ENCODE measurements at places on chromosomes 4 and X.

- DNase-seq = no peak
Observed at GRCh38 chr4:109072595-109072994, 229.9 kb downstream of the COL25A1 start.

DNA sequence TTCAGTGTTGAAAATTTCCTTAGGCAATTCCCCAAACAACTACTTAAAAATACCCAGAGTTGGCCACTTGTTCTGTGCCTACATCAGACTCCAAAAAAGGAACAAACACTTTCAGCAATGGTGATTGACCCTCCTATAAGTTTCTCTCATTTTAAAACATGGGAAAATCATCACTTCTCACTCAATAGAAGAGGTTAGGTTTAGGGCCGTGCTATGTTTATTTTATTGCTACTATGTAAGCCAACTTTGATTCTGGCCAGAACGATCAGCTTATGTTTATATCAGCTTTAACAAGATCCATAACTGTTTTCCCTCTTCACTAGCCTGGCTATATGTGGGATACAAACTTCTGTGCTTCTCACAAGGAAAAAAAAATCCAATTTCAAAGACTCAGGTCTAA is 133.1 kb downstream of the MTNR1A start:
- DNase-seq = no peak

- DNase-seq = no peak
Observed at GRCh38 chrX:52830551-52830950, 19.5 kb downstream of the XAGE5 start.

GRCh38 chr4:167883266-167883665 is 209.1 kb upstream of the ANXA10 start:
- DNase-seq = no peak

- DNase-seq = no peak
Observed at GRCh38 chr4:120070196-120070595, 3.5 kb upstream of the MAD2L1 start.

- DNase-seq = no peak
Observed at GRCh38 chr4:91961504-91961903, 342.3 kb upstream of the GRID2 start.

DNA sequence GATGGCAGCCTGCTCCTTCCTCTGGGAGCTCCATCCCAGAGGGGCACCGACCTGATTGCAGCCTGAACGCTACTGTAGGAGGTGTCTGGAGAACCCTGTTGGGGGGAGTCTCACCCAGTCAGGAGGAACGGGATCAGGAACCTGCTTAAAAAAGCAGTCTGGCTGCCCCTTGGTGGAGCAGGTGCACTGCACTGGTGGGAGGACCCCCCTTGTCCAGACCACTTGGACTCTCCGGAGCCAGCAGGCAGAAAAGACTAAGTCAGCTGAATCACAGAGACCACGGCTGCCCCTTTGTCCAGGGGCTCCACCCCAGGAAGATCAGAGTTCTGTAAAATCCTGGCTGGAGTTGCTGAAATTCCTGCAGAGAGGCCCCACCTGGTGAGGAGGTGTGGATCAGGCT is 67.3 kb upstream of the MAGEB18 start:
- no peak for DNase-seq

All from iPS DF 6.9 (cell line).